ENCODE measurements at places on chromosomes 4 and X.
A peak's percentile ranks its signal among the peaks of the same experiment; 100 is the strongest.

GRCh38 chrX:107721318-107721717 is 54.3 kb downstream of the TSC22D3 start:
- no peak for DNase-seq

DNA sequence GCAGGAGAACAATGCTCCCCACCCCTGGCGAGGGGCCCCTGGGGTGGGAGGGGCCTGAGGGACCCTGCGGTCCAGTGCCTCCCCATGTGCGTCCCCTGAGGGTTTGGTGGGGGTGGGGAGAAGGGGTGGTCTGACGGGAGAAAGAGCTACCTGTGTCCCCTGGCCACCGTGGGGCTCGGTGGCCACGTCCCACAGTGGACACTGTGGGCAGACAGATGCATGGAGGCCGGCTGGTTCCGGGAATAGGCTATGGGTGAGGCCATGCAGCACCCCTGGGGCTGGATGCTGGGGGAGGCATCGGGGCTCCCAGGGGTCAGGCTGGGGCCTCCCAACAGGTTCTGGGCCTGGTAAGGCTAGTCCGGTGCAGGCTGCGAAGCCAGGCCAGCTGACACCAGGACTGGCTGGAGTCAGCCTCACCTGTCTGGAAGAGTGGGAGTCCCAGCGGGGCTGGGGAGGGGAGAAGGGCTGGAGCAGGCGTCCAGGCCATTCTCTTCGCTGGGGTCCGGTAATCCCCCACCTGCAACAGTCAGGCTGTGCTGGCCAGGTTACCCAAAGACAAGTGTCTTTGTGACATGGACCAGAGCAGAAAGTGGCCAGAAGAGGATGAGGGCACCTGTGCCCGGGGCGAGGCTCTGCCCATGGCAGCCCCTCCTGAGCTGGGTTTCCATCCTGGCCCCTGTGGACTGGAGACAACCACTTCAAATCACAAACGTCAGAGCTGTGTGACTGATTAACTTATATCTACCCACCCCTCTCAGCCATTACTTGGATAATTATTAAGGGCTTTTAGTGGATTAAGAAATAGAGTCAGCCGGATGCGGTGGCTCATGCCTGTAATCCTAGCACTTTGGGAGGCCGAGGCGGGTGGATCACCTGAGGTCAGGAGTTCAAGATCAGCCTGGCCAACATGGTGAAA is 1.4 kb upstream of the FAM53A start:
- DNase-seq: no peak

DNA sequence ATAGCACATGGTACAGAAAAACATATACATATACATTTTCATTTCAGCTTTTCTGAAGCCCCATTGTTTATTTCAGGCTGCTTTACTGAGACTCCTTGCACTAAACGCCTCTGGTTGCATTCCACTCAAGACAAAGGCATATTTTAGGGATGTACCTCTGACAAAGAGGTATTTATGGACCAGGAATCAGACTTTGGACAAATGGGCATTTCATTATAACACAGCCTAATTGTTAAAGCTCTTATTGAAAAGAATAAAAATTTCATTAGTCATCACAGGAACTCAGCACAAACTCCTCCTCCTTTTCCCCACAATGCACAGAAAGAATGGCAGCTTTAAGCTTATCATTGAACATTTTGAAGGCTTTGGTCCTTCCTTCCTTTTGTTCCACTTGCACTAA is 62.9 kb upstream of the UGT8 start:
- DNase-seq: no peak

- peak; percentile 48 for DNase-seq
Measured at GRCh38 chr4:11232015-11232414, 196.7 kb downstream of the HS3ST1 start.

DNA sequence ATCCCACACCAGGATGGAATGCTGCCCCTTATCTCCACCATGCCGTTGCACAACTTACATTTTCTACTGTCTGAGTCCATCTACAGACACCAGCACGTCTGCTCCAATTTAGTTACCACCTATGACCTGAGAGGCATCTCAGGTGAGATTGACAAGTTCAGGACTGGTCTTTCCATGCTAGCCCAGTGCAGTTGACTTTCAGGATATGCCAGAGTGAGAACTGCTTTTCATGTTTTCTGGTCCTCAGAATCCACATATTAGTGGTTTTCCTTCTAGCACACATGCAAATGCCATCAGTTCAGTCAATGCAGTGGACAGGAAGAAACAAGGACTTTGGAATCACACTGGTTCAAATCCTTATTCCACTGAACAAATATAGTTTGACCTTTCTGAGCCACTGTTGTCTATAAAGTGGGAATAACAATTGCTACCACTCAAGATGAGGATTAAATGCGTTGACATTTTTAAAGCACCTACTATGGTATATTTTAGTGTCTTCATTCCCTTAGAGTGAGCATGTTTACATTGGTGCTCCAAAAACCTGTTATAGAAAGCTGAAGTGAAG is 38.1 kb upstream of the ANXA3 start:
- DNase-seq: no peak

DNA sequence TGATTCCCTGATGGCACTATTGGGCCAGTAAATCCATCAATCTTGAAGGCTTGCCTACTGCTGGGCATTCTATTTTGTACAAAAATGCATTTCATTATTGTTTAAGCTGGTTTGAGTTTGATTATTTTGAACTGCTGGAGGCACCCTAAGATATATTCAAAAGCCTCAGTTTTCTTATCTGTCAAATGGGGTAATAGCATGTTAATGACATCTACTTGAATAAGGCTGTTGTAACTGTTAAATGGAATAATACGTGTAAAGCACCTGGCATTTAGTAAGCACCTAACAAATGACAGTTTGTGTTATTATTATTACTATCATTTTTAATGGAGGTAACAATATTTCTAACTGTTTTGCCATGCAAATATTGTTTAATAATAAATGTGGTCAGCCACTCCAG is 6.9 kb upstream of the SMIM43 start:
- no peak for DNase-seq

GRCh38 chr4:74395633-74396032 is 30.7 kb downstream of the EREG start:
- no peak for DNase-seq

- DNase-seq: no peak
Measured at GRCh38 chr4:165293927-165294649, 33.4 kb upstream of the MSMO1 start.

- DNase-seq: no peak
Measured at GRCh38 chr4:140342620-140343019, 30.8 kb upstream of the SCOC start.

DNA sequence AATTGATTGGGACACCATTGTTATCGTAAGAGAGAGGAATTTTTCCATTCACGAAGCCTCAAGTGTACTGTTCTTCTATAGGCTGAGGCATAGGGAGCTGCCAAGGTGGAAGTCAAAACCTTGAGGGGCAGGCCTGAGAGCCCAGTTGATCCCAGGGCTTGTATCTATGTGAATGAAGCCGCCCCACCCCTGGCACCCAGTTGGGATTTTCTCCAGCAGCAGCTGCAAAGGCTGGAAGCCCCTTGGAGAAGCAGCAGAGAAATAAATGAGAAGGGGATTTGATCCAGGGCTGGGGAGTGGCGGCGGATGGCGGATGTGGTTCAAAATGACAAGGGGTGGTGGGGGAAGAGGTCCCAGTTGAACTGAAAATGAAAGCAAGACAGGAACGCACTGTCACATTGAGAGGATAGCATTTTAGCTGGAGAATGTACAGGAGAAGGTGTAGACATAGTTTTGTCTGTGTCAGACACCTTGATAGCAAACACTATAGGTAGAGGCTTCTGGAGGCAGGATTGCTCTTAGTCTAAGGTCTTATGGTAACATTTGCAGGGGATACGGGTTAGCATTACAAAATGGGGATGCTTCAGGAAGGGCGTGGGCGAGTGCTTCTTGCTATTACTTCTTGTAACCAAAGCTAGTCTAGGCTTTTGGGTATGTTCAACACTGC is 32.6 kb downstream of the DOCK11 start:
- no peak for DNase-seq

GRCh38 chr4:168863719-168864647 is 146.1 kb downstream of the CBR4 start:
- DNase-seq: no peak

DNA sequence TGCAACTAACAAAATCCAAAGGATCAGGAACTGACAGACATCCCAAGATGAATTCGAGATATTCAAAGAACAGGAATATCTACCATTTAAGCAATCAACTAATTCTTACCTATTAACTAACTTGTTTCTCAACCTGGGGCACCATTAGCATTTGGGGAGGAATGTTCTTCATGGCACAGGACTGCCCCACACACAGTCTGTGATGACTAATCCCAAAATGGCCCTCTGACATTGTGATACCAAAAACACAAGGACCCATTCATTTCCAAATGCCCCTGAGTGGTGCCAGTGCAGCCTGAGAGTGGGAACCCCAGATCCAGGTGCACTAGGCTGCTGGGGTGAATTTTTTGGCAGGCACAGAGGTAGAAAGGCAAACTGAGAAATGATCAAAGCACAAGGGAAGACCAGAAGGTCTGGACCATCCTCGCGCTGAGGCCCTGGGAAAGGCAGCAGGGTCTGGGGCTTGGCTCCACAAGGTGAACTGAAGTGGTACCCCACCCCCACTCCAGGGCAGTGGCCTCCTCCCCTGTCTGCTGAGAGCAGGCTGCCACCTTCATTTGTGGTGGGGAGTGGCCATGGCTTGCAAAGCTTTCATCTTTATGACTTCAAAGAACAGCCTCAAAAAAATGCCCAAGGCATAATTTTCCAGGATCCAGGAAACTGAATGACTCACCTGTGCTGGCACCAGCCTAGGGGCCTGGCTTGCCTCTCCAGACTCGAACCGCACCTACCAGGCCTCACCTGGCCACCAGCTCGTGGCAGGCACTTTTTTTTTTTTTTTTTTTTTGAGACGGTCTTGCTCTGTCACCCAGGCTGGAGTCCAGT is 122.4 kb downstream of the BCOR start:
- no peak for DNase-seq

- DNase-seq: no peak
Measured at GRCh38 chr4:112951362-112952312, 97.8 kb upstream of the ANK2 start.

DNA sequence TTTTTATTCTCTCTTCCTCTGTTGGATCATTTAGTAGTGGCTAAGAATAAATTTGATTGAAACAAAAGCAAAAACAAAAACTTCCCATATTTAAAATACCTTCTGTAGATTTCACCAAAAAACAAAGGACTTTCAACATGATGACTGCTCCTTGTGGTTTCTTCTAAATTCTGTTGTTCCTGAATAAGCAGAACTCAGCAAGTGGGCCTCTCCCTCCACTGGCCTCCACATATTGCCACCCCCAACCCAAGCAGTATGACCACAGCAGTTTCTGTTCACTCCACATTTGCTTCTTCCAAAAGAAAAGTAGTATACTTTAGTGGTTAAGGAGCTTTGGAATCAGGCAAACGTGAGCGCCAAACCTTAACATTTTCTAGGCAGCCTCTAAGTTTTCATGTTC is 114.7 kb downstream of the COX18 start:
- no peak for DNase-seq

- DNase-seq: no peak
Measured at GRCh38 chr4:27271555-27271954, 410.9 kb downstream of the STIM2 start.

DNA sequence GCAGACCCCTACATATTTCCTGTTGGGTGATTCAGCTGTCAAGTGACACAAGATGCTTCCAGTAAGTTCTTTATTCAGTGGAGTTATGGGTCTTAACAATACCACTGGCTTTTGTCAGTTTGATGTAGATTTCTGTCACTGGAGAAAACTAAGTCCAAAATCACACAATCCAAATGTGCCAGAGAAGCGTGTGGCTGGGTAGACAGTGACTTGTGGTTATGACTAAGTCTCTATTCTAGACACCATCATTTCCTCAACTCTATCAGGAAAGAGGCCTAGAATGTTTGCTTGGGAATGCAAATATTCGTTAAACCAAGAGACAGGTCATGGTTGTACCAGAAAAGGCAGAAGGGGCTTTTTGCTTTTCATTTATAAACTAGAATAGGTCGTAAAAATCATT is 54.4 kb upstream of the HS3ST1 start:
- DNase-seq: no peak

GRCh38 chr4:20254511-20255250 is 3.0 kb downstream of the SLIT2 start:
- DNase-seq: no peak

DNA sequence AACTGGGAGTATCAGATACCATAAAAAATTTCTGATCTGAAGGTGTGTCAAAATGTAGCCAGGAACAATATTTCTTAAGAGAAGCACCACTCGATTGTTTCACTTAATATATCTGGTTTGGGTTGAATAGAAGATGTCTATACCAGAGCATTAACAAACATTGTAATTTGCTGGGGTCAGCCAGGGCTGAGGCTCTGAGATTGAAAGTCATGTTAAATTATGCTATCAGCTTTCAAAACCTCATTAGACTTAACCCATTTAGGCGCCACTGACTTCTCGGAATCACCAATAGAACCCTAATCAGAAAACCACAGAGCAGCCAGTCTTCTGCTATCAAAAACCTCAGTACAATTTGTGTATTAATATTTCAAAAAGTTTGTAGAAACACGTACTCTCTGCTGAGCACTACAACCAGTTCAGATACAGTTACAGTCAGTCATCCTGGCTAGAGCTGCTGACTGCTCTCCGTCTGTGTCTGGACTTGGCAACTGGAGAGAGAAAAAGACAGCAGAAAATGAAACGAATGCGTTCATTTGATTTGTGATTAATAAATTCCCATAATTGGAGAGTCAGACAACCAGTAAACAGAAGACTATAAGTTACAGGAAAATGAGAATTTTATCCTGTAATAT is 848.6 kb upstream of the PABPC4L start:
- DNase-seq: peak; percentile 0

GRCh38 chr4:78414116-78414515 is 137.5 kb upstream of the ANXA3 start:
- peak; percentile 52 for DNase-seq

DNA sequence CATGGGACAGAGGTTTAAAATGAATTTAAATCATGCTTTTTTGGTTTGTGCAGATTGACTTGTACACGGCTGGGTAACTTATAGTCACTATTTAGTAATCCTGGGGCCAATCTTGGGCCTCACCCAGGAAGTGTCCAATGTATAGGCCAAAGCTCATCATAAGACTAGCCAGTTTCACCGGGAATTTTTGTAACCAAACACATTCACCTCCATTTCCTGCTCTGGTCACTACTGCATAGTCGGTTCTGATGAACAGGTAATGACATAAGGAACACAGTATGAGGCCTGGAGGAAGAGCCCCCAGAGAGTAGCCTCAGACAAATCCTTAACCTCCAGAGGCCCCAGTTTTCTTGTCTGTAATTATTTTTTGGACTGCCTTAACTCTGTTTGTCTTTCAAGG is 81.9 kb downstream of the HPRT1 start:
- DNase-seq: no peak

GRCh38 chr4:166655231-166655630 is 579.1 kb downstream of the SPOCK3 start:
- no peak for DNase-seq

GRCh38 chr4:102610007-102610406 is 108.8 kb downstream of the NFKB1 start:
- no peak for DNase-seq

DNA sequence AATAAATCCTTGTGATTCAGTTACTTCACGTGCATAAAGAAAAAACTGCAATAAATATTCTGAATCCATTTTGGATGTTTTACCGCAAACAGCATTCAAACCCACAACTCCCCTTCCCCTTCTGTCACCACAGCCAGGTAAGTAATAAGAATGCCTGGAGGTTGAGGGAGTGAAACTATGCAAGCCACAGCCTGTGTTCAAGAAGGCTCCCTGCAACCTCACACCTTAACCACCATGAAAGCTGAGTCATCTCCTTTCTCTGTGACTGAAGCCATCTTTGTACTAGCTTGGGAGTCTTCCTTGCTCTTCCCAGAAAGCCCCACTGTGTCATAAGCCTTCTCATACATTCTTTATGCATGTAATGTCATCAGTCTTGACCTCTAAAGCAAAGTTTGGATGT is 297.0 kb upstream of the PUDP start:
- no peak for DNase-seq

GRCh38 chrX:9241427-9241826 is 207.5 kb upstream of the FAM9B start:
- DNase-seq: no peak
